ENCODE measurements at places on chromosomes 3 and 15.

DNA sequence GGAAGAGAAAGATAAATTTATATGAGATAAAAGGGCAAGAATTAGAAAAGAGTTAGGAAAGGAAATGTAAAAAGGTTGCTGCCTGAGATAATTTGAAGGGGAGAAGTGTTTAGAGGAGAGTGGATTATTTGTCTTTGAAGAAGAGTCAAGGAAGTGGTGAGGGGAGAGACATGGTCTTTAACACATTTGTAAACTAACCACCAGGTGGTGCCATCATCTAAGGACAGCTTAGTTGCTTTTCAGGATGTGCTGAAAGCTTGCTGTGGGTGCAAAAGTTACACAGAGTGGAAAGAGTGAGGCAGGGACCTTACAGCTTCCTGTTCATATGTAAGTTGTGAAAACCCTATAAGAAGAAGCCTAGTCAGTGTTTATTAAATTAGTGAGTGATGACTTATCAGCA is 114.1 kb upstream of the DNAJC19 start:
- no peak for DNase-seq

- no peak for DNase-seq
Observed at GRCh38 chr3:55608301-55608937, 121.3 kb upstream of the WNT5A start.

- no peak for DNase-seq
Observed at GRCh38 chr3:11131371-11131770, 22.9 kb upstream of the HRH1 start.

GRCh38 chr3:172580680-172581401 is 57.6 kb upstream of the TNFSF10 start:
- DNase-seq, result no peak

DNA sequence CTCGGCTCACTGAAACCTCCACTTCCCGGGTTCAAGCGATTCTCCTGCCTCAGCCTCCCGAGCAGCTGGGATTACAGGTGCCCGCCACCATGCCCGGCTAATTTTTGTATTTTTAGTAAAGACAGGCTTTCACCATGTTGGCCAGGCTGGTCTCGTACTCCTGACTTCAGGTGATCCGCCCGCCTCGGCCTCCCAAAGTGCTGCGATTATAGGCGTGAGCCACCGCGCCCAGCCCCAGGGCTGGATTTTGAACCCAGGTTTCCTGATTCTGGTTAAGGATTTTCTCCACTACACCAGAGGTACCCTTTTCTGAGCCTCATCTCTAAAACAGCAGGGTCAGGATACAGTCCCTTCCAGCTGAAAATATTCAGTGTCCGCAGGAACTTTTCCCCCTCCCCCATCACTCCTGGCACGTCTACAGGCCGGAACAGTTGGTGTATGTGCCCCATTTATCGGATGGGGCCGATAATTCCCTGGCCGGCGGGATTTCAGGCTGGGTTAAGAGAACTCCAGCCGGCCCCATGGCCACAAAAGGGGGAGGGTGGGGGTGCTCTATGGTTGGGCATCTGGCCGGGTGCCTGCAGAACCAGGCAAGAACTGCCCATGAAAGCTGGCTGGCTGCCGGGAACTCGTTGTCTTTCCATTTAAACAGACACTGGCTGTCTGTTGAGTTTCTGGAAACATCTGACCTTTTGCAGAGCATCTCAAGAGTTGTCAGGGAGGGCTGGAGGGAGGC is 26.8 kb upstream of the SEMA4B start:
- DNase-seq, result no peak

- no peak for DNase-seq
Observed at GRCh38 chr3:59862686-59863085, 812.9 kb upstream of the CFAP20DC start.

All from activated CD4-positive, alpha-beta T cell treated with anti-CD3 and anti-CD28 coated beads for 24 hours (primary cell).